Hindlimb muscle (tissue), 1 donor: ENCODE measurements at places on chromosomes 3 and 15. TPM values are rescaled to one million over a fixed set of nuclear protein-coding genes. Genes with fewer than 3 reads are reported as not detected.

GRCh38 chr15:58932710-58933280, 684 bp downstream of the SLTM start:
- DNase-seq = no peak

DNA sequence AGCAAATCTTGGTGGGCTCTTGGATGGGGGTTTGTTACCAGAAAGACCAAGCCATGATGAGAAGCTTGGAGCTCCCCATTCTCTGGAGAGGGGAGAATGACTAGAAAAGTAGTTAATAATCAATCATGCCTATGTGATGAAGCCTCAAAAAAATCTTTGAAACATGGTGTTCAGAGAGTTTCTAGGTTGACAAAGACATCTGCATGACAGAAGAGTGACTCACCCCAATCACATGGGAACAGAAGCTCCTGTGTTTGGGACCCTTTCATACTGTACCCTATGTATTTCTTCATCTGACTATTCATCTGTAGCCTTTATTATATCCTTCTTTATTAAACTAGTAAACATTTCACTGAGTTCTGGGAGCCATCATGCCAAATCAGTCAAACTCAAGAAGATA, 87.4 kb downstream of the BCHE start:
- DNase-seq = no peak

DNA sequence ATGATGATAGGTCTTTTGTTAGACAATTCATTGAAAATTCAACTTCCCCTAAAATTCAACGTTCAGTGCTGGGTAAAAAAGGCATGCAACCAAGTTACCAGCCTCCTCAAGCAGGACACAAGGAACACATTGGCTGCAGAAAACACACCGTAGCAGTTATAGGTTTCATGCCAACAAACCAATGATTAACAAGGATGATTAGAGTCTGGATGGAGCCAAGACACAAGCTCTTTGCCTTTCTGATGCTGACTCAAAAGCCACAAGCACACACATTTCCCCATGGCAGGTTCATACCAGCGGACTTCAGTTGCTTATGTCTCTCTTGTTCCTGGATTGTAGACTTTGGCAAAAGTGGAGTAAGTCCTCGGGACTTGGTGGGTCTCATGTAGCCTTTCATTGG, 105.8 kb downstream of the DHX30 start:
- no peak for DNase-seq

DNA sequence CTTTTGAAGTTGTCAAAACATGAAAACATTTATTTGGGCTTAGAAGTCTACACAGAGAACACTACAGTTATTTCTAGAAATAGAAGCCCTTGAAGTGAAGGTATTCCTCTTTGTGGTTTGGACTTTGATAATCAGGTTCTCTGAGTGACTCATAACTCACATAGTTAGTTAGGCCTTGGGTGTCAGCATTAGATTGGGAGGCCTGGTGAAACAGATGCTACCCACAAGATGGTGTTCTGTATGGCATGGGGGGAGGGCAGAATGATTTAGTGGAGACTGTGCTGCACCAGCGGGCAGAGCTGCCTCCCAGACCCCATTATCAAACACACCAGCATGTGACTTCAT, 108.9 kb upstream of the ETV5 start:
- DNase-seq = no peak

- no peak for DNase-seq
These were observed 253.3 kb downstream of the TBC1D5 start for GRCh38 chr3:17489139-17489538.

DNA sequence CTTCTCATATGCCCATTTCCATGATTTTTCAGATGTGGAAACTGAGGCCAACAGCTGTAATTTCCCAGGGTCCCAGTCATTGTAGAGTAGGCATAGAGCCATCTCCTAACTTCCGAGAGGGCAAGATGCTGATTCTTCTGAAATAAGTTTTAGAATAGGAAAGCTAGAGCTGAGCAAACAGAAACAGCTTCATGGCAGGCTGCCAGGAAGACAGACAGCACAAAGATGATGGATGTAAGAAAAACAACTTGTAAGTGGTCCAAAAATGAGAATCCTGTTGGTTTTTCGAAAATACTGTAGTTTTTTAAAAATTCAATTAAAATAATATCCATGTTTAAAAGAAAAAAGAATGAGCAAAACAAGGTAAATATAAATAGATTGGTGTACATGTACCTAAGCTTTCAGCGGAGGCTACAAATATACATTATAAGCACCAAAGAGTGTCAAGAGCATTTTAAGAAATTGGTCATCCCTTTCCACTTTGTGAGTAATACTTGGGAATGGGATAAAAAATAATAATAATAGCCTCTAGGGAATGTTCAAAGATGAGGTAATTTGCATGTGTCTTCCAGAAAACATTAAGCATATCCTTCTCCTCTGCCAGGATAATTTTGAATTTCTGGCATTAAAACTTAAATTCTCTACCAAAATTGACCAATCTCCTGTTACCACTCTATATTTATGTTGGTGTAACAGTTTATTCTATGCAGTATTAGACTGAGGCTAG, 406.6 kb downstream of the MECOM start:
- peak; percentile 13 for DNase-seq

DNA sequence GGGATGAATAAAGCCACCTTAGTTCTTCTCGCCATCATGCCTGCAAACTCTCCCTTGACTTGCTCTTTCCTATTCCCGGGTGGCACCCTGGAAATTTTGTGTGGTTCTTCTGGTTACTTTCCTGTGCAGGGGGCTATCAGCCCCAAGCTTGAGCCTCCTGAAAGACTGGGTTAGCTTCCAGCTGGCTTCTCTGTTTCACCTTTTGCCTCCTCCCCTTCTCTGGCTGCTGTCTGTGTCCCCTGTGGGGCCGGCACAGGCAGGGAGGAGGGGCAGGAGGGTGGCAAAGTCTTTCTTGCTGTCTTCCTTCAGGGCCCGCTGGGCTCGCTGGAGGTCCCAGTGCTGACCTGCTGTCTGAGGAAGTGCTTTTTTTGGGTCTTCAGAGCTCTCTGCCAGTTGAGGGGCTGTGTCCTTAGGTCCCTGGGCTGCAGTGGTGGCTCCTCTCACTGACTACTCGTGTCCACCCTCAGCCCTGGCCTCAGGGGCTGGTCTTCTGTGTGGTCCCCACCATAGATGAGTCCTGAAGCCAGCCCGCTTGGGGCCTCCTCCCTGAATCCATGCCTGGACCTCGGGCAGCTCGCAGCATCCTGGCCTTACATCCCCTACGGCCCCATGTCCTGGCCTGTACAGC, 196.5 kb downstream of the KLF13 start:
- no peak for DNase-seq

GRCh38 chr3:17901893-17902292, 159.5 kb upstream of the TBC1D5 start:
- no peak for DNase-seq

DNA sequence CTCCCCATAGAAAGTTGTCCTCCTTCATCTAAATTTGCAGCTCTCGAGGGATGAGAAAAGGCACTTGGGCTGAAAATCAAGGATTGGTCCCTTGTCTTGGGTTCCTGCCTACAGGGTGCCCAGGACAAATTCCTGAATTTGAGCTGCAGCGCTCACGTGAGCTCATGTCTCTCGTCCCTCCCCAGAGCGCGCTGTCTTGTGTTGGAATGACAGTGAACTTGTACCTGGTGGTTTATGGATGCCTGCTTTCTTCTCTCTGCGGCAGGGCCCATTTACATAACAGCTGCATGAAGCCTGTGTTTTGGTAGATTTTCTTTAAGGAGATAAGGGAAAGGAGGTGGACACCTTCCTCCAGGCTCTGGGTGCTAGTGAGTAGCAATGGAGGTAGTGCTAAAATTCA, 4.3 kb downstream of the RYR3 start:
- no peak for DNase-seq

GRCh38 chr3:175564363-175564762, 705.2 kb downstream of the NAALADL2 start:
- no peak for DNase-seq

- no peak for DNase-seq
These were observed 21.2 kb downstream of the IL5RA start for GRCh38 chr3:3089017-3089416.

GRCh38 chr3:58161435-58162398, 49.1 kb downstream of the DNASE1L3 start:
- DNase-seq = no peak

- no peak for DNase-seq
These were observed 32.6 kb upstream of the SLC41A3 start for GRCh38 chr3:126116526-126116925.

GRCh38 chr3:143100451-143100850, 19.1 kb upstream of the CHST2 start:
- no peak for DNase-seq

- no peak for DNase-seq
These were observed 44.6 kb downstream of the THBS1 start for GRCh38 chr15:39625451-39625850.

- DNase-seq = no peak
These were observed 10.0 kb upstream of the CHRNB4 start for GRCh38 chr15:78651007-78651406.

DNA sequence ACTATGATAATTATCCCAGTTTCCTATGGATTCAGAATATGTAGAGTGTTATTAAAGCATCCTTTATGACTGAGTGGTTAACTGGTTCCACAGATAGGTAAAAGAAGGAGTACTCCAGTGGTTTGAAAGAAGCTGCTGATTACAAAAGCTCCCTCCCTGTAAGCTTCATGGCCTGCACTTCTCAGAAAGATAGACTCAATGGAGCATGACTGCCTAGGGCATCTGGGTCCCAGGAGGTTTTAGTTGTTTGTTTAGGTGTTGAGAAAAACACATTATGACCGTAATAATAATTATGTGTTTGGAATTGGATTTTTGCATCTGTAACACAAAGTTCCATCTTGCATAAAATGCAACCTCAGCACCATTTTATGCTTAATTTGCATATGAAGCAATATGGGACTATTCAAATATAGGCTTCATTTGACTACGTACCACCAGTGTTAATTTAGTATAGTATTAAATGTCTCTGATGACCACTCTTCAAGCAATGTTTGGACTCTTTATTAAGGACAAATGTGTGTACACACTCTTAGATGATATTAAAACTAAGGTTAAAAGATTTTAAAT, 121.1 kb downstream of the ROBO2 start:
- no peak for DNase-seq

DNA sequence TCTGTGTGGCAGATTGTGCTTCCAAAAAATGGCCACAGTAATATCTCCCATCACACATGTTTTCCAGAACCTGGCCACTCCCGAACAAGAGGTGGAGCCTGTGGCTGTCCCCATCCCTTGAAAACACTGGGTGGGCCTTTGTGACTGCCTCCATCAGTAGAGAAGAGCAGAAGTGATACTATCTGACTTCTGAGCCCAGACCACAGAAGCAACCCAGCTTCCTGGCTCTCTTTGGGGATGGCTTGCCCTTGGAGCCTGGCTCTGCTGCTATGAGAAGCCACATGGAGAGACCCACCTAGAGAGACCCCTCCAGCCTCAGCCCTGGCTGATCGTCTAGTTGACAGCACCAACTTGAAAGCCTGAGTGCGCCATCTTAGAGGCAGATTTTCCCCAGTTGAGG, 39.8 kb upstream of the CMTM8 start:
- no peak for DNase-seq

DNA sequence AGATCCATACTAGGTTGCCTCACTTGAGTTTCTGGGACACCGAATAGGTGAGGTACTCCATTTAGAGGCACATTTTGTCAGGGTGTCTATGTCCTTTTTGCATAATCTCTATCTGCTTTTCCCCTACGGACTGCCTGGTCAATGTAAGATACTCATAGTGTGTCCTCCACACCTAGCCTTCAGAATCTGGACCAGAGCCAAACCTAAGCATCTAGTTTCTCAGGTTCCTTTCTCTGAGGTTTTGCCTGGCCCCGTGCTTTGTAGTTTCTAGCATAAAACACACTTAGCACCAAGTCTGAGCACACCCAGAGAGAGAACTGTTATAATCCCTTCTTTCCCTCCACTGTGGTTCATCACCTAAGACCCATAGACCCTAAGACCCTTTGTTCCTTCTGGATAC, 105.9 kb upstream of the MLF1 start:
- DNase-seq = no peak

DNA sequence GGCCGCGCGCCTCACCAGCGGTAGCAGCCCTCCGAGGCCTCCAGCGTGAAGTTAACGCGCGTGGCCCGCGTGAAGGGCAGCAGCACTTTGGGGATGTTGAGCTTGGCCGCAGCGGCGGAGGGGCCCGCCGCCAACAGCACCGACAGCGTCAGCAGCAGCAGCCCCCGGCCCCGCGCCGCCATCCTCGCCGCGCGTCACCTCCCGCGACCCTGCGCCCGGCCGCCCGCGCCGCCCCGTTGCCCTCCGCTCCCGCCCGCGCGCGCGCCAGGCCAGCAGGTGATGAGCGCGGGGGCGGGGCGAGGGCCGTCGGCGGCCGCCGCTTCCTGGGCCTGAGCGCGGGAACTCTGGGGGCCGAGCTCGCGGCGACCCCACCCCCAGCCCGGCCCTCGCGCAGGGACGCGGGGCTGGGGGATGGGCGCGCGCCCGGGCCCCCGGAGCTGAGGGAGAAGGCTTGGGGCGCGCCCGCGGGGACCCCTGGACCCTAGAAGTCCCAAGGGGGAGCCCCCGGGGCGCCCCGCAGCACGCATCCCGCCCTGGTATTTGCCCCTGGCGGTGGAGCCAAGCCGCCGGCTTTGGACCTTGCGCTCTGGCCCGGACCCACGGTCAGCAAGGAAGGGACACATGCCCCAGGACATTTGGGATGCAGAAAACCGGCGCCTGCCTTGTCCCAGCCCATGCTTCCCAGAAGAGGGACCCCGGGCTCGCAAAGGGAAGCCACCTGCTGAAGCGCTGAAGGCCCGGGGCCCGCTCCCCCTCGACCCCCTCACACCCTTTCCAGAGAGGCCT, at the start of gene NUP210:
TSS of gene NUP210 (minus strand) at position 278 of the 786 bp plus-strand sequence. CDS start at position 182, 96 bp downstream.
- no peak for DNase-seq

- DNase-seq = no peak
These were observed 822.4 kb upstream of the CADM2 start for GRCh38 chr3:84136425-84136824.

GRCh38 chr15:35023804-35024203, 35.7 kb upstream of the ZNF770 start:
- no peak for DNase-seq

GRCh38 chr3:71998995-71999673, 214.2 kb upstream of the PROK2 start:
- DNase-seq = no peak

GRCh38 chr3:45950686-45951600, 7.7 kb downstream of the CXCR6 start:
- no peak for DNase-seq

GRCh38 chr3:123349201-123349535, 99.7 kb downstream of the ADCY5 start:
- no peak for DNase-seq

GRCh38 chr3:93988764-93989163, 8.8 kb downstream of the ARL13B start:
- DNase-seq = no peak

Gene SLC12A1
- polyA plus RNA-seq = 0.03 TPM

Gene SENP2
- 35.3 TPM for polyA plus RNA-seq

Gene CCR8
- not detected for polyA plus RNA-seq

Gene CCNDBP1
- 39.9 TPM for polyA plus RNA-seq

Gene CCDC39
- polyA plus RNA-seq = 2.7 TPM

Gene CDV3
- polyA plus RNA-seq = 151 TPM

Gene SLC7A14
- 0.58 TPM for polyA plus RNA-seq

Gene SKOR1
- polyA plus RNA-seq = 0.67 TPM

Gene APPL1
- polyA plus RNA-seq = 35.9 TPM

Gene HMCES
- polyA plus RNA-seq = 23.5 TPM

Gene CATSPER2
- polyA plus RNA-seq = 2.5 TPM

Gene GOLGA6L4
- 7.4 TPM for polyA plus RNA-seq

Gene STARD5
- polyA plus RNA-seq = 2.8 TPM

Gene GOLGA6D
- 0.25 TPM for polyA plus RNA-seq

Gene GRK7
- polyA plus RNA-seq = not detected

Gene DPPA2
- polyA plus RNA-seq = not detected

Gene DNAH12
- polyA plus RNA-seq = 0.50 TPM
